Endodermal cell (in vitro differentiated cells): ENCODE measurements at places on chromosomes 6 and 20. TPM values are rescaled to one million over a fixed set of nuclear protein-coding genes. Genes with fewer than 3 reads are reported as not detected.

DNA sequence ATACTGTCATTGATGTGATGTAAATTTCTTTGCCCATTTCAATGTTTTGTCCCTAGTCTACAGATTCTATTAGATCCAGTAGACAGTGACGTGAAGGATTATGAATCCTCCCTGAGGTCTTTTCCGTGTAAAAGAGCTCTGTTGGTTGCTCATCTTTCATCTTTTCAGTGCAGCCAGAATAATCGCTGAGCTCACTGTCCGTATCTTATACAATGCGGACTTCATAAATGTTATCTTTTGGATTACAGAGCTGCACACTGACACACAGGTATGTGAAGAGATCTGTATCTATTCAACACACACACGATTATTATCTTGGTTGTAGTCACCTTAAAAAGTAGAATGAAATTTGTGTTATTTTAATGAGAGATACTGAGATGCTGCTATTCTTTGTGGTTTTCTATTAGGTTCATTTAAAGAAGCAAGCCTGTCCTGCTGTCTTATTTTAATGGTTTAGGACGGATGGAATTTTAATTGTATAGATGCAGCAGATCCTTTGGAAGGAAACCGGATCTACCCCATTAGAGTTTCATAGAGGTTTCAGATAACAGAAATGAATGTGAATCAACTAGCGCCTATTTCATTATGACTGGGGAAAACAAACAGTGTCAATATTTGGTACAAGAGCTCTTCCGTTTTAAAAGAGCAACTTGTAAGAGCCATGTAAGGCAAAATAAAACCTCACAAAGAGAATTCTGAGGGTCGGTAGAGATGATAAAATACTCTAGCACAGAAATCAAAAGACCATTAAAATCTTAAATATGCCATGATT lies 79.4 kb downstream of the BMP6 start:
- H3K36me3 ChIP-seq = no peaks in the 10 kb centered on the region
- no peak for DNase-seq
- H3K4me1 ChIP-seq = no peaks in the 10 kb centered on the region
- H3K4me3 ChIP-seq = no peak overlapping the region
- H3K27ac ChIP-seq = no peak overlapping the region
- peaks cover 82% of the 10 kb centered on the region for H3K27me3 ChIP-seq

GRCh38 chr6:169671563-169671962 lies 30.3 kb downstream of the WDR27 start:
- H3K27ac ChIP-seq = no peak overlapping the region
- H3K4me1 ChIP-seq = no peaks in the 10 kb centered on the region
- H3K4me3 ChIP-seq = no peak overlapping the region
- H3K36me3 ChIP-seq = peaks cover 83% of the 10 kb centered on the region

- no peak for DNase-seq
- no peak overlapping the region for H3K27ac ChIP-seq
- H3K4me3 ChIP-seq = no peak overlapping the region
- H3K4me1 ChIP-seq = no peaks in the 10 kb centered on the region
- peaks cover 11% of the 10 kb centered on the region for H3K27me3 ChIP-seq
These were observed 302.9 kb downstream of the CLIC5 start for GRCh38 chr6:45712786-45713185.

DNA sequence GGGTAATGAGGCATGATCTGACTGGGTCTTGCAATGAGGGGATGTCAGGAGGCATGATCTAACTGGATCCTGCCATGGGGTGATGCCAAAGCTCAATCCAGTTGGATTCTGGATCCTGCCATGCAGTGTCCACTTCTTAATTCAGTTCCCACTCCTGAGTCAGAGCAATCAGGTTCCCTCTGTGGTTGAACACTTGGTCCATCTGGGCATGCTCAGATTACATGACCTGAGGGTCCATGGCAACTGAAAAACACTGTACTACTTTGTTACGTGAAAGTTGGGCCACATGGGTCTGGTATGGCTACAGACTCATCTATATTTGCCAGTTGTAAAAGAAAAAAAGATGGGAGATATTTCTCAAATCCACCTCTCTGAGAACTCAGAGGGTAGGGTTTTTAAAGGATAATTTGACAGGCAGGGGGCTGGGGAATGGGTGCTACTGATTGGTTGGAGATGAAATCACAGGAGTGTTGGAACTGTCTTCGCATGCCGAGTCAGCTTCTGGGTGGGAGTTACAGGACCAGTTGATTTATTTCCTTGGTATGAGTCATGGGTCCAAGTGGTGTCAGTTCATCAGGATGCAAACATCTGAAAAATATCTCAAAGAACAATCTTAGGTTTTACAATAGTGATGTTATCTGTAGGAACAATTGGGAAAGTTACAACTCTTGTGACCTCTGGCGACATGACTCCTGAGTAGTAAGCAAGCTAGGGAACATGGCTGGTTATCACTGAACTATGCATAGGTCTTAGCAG lies 21.6 kb downstream of the C6orf163 start:
- H3K36me3 ChIP-seq = peaks cover 8% of the 10 kb centered on the region
- no peaks in the 10 kb centered on the region for H3K27me3 ChIP-seq
- H3K4me1 ChIP-seq = no peaks in the 10 kb centered on the region
- no peak for DNase-seq
- no peak overlapping the region for H3K27ac ChIP-seq

DNA sequence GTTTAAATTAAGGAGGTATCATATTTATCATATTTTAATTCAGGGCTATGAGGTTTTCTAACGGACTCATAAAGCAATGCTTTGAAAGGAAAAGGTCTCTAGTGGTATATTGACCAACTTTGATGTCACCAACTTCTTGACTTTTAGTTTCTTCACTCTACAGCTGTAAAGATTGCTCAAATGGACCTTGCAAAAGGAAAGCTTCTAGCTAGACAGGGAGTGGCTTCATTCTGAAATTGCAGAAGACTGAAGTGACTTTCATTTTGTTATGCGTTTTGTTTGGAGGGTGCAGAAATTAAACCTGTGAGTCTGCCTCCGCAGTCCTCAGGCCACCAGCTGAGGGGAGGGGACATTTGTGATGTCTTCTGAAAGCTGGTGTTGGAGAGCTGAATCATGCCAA lies 95.7 kb downstream of the SLC24A3 start:
- no peaks in the 10 kb centered on the region for H3K4me1 ChIP-seq
- H3K4me3 ChIP-seq = no peak overlapping the region
- no peaks in the 10 kb centered on the region for H3K36me3 ChIP-seq
- H3K27me3 ChIP-seq = no peaks in the 10 kb centered on the region

GRCh38 chr6:151292974-151293687 lies 53.4 kb downstream of the AKAP12 start:
- no peak for DNase-seq
- no peak overlapping the region for H3K4me3 ChIP-seq
- H3K27me3 ChIP-seq = no peaks in the 10 kb centered on the region
- peaks cover 9% of the 10 kb centered on the region for H3K4me1 ChIP-seq

DNA sequence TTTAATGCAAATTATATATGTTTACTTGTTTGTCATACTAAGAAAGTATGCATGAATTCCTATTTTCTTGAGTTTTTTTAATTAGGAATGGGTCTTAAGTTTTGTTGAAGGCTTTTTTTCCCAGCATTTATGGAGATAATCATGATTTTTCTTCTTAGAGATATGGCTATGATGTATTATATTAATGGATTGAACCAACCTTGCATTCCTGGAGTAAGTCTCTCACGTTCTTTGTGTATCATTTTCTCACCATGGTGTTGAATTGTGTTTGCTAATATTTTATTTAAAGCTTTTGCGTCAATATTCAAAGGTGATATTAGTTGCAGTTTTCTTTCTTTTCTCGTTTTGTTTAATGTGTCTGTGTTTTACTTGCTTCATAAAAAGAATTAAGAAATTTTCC lies 48.4 kb upstream of the SLC35D3 start:
- H3K36me3 ChIP-seq = peaks cover 18% of the 10 kb centered on the region
- H3K27ac ChIP-seq = no peak overlapping the region
- DNase-seq = no peak

- H3K4me3 ChIP-seq = peak overlapping the region; percentile 90
- no peaks in the 10 kb centered on the region for H3K36me3 ChIP-seq
- DNase-seq = no peak
- no peak overlapping the region for H3K27ac ChIP-seq
- no peaks in the 10 kb centered on the region for H3K4me1 ChIP-seq
- no peaks in the 10 kb centered on the region for H3K27me3 ChIP-seq
These were observed 793 bp upstream of the HDAC2 start for GRCh38 chr6:113971741-113972140.

- H3K4me1 ChIP-seq = no peaks in the 10 kb centered on the region
- no peak for DNase-seq
- no peaks in the 10 kb centered on the region for H3K36me3 ChIP-seq
- H3K4me3 ChIP-seq = no peak overlapping the region
These were observed 32.8 kb downstream of the SLC35B3 start for GRCh38 chr6:8402546-8402945.

DNA sequence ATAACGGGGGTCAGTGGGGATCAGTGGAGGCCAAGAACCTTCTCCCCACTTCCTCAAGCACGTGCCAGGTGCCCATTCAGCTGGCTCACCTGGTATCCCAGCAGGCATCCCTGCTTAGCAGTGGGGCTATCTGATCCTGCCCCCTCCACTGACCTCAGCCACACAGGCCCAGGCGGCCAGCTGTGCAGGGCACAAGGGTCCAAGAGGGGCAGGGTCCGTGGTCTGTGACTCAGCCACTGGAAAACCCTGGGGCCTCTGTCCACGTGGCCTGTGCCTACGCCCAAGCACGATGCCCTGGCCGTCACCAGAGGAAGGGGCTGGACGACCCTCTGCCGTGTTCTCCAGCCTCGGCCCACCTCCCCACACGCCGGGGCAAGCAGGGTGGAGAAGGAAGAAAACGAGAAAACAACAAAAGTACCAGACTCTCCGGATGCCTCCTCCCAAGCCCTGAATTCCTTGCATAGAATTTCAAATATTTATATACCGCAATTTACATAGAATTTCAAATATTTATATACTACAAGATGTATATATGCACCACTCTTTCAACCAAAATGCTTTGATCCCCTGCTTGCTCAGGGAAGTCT lies 12.1 kb downstream of the PXDC1 start:
- H3K4me3 ChIP-seq = no peak overlapping the region
- DNase-seq = peak; percentile 33
- H3K4me1 ChIP-seq = no peaks in the 10 kb centered on the region
- H3K36me3 ChIP-seq = peaks cover 5% of the 10 kb centered on the region
- H3K27me3 ChIP-seq = peaks cover 18% of the 10 kb centered on the region
- no peak overlapping the region for H3K27ac ChIP-seq

DNA sequence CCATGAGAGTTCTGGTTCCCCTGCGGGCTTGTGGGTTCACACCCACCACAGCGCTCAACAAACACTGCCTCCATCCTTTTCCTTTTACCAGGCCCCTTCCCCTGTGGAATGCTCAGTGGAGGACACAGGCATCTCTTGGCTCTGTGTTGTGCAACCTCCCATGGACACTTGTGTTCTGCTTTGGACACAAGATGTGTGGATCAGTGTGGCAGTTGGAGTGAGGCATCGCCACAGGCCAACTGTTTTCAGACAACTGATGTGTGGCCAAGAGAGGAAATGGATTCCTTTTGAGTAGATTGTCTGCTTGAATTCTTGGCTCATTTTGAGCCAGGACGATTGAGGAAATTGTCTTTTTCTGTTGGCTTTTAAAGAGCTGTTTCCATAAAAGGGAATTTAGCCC lies 26.8 kb downstream of the CST8 start:
- no peak for DNase-seq
- H3K36me3 ChIP-seq = no peaks in the 10 kb centered on the region
- no peak overlapping the region for H3K27ac ChIP-seq

Gene RBBP8NL
- total RNA-seq = 0.20 and 0.40 TPM in 2 replicates

Gene PNLDC1
- total RNA-seq = not detected in 2 replicates

Gene SLC12A5
- total RNA-seq = 5.0 and 10.2 TPM in 2 replicates

- no peaks in the 10 kb centered on the region for H3K36me3 ChIP-seq
- H3K4me3 ChIP-seq = no peak overlapping the region
- DNase-seq = no peak
- H3K27me3 ChIP-seq = no peaks in the 10 kb centered on the region
These were observed 180.5 kb downstream of the SYNDIG1 start for GRCh38 chr20:24649787-24650490.

Gene TCP11
- total RNA-seq = not detected in 2 replicates

- H3K4me3 ChIP-seq = no peak overlapping the region
- peaks cover 3% of the 10 kb centered on the region for H3K4me1 ChIP-seq
- no peak overlapping the region for H3K27ac ChIP-seq
- no peaks in the 10 kb centered on the region for H3K27me3 ChIP-seq
- DNase-seq = no peak
- H3K36me3 ChIP-seq = no peaks in the 10 kb centered on the region
These were observed 155.3 kb downstream of the EYA4 start for GRCh38 chr6:133396233-133396983.

DNA sequence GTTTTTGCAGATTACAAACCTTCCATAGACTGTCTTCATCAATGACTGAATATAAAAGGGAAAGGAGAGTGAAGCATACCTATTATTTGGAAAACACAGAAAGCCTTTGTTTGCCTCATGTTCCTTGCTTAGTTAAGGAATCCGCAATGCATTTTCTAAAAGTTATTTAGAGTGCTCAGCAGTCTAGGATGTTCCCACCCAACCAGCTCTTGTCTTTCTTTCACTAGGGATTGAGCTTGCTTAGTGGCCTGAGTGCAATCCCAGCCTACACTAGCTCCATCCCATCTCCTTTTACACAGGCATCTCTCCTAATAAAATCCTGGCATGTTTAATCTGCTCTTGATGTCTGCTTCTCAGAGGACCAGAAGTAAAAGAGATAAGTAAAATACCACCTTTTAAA lies 850.5 kb upstream of the GJE1 start:
- H3K4me1 ChIP-seq = no peaks in the 10 kb centered on the region
- no peaks in the 10 kb centered on the region for H3K36me3 ChIP-seq
- H3K27me3 ChIP-seq = no peaks in the 10 kb centered on the region

GRCh38 chr20:46709459-46710152 lies at the start of gene SLC2A10:
Gene SLC2A10 (plus strand): TSS chr20:46709649. CDS start chr20:46709737, 88 bp downstream.
- no peaks in the 10 kb centered on the region for H3K27me3 ChIP-seq
- H3K36me3 ChIP-seq = no peaks in the 10 kb centered on the region
- H3K27ac ChIP-seq = peak within 1 kb of the TSS; percentile 19
- peak; percentile 84 for DNase-seq
- H3K4me3 ChIP-seq = peak within 1 kb of the TSS; percentile 78

Gene CLIC5
- total RNA-seq = not detected in 3 replicates

GRCh38 chr6:91485047-91485446 lies 898.2 kb upstream of the MAP3K7 start:
- no peaks in the 10 kb centered on the region for H3K4me1 ChIP-seq
- no peak for DNase-seq
- no peak overlapping the region for H3K27ac ChIP-seq
- H3K36me3 ChIP-seq = no peaks in the 10 kb centered on the region
- no peaks in the 10 kb centered on the region for H3K27me3 ChIP-seq
- no peak overlapping the region for H3K4me3 ChIP-seq

Gene RALGAPB
- total RNA-seq = 41.6 and 45.5 TPM in 2 replicates

DNA sequence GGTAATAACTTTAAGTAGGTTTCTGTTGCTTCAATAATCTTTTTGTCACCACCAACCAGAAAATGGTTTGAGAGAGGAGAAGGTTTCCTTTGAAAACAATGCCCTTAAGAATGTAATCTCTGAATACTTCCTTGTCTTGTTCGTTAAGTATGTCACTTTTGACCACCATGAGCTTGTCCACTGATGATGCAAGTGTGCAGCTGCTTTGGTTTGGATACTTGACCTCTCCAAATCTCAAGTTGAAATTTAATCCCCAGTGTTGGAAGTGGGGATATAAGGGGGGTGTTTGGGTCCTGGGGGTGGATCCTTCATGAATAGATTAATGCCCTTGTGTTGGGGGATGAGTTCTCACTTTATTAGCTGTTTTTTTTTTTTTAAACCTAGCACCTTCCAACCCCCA lies 985.4 kb downstream of the EPHA7 start:
- no peaks in the 10 kb centered on the region for H3K27me3 ChIP-seq
- H3K4me1 ChIP-seq = no peaks in the 10 kb centered on the region
- H3K36me3 ChIP-seq = no peaks in the 10 kb centered on the region
- no peak for DNase-seq
- no peak overlapping the region for H3K27ac ChIP-seq
